ENCODE measurements at places on chromosomes 1 and 21.

- no peak for DNase-seq
Observed at GRCh38 chr1:36729716-36730510, 247.2 kb upstream of the CSF3R start.

GRCh38 chr1:157652859-157653493, 47.6 kb downstream of the FCRL3 start:
- DNase-seq, result no peak

DNA sequence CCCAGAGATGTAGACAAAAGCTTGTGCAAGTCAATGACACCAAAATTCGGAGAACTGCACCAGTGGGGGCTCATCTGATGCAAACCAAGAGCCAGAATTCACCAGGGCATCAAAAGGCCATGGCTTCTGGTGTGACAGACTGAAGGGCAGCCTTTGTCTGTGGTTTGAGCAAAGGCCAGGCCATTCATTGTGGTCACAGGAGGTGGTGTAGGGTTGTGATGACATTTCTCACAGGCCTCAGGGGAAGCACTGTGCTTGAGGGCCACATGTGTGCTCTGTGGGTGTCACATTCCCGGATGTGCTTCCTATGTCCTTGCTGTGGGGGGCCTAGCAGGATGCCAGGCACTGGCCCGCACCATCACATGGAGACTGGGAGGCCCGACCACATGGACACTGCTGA, 22.5 kb upstream of the KCNE1 start:
- DNase-seq, result no peak

DNA sequence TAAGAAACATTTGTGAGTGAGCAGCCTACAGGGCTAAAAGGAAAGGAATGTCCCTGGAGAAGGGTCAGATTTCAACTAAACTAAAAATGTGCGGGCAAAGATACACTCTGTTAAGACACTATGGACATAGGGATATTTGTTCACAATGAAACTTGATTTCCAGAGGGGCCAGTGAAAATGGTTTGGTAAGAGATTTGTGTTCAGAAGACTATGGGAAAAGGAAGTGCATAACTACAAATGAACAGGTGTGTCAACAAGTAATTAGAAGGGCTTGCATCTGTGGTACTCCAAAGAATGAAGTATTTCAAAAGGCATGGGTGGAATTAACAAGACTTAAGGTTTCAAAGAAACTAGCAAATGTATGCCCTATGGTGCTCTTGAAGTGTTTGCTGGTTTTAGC, 60.4 kb downstream of the NME7 start:
- DNase-seq, result no peak

GRCh38 chr21:43306911-43307676, 119.8 kb downstream of the SIK1 start:
- no peak for DNase-seq

- no peak for DNase-seq
Observed at GRCh38 chr21:37631319-37632117, 264.9 kb downstream of the DYRK1A start.

- DNase-seq, result no peak
Observed at GRCh38 chr1:216841165-216841564, 117.9 kb upstream of the ESRRG start.

GRCh38 chr1:84069236-84069845, 70.4 kb upstream of the TTLL7 start:
- no peak for DNase-seq

GRCh38 chr1:26923711-26924110, 2.2 kb downstream of the NUDC start:
- no peak for DNase-seq

DNA sequence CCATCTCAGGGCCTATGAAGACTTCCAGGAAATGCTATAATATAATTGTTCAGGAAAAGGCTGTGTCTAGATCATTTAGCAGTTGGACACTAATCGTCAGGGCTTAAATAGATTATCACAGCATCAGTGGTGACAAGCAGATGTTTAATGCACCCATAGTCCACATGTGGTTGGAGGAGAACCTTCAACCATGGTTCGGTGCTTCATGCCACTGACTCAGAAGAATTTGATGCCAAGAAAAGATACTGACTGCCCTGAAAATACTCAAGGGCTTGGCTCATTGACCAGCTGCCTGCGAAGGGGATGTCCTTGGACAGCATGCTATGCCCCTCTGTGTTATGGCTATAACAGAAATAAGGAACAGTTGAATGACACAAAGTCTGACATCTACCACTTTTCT, 175.7 kb downstream of the HHIPL2 start:
- no peak for DNase-seq

GRCh38 chr1:9010781-9011323, 15.4 kb downstream of the SLC2A7 start:
- DNase-seq, result no peak

DNA sequence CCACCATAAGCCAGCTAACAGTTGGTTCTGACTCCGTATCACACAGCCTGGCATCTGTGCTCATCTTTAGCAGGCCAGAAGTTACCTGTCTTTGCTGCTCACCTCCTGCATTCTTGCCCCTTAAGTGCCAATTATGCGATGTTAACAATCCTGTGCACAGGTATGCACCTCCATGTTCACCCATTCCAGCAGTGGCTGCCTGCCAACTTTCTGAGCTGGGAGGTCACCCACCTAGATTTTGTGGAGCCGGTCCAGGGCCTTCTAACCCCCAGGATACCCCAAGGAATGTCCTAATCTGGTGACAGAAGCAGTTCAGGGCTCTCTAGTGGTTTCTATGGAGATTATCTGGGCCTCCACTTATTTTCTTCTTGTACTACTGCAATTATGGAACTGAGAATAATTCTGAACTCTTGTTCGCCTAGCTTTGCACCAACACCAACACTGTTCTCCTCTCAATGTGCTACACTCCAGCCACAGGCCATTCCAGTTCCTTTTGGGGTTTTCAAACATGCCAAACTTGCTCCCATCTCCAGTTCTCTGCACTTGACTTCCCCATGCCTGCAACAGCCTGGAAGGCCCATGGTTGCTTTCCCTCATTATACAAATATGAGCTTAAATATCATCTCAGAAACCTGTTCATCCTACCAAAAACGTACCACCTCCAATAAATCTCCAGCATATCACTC, 9.0 kb downstream of the BCAR3 start:
- DNase-seq, result no peak

DNA sequence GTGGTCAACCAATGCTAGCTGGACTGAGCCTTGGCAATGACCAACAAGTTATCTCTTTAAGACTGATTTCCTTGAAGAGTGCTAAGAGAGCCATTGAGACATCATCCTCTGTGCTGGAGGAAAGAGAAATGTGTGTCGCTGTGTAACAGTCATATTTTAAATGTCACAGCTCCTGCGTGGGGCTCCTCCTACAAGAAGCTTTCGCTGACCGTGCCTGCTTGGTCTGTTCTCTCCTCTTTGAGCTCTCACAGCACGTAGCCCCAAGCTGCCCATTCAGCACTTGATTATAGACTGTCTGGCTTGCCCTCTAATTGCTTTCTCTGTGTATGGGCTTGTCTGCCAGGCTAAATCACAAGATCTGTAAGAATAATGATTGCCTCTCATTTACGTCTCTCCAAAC, 221.3 kb downstream of the FOXD2 start:
- no peak for DNase-seq

- DNase-seq, result no peak
Observed at GRCh38 chr1:241605146-241605805, 34.9 kb downstream of the CHML start.

DNA sequence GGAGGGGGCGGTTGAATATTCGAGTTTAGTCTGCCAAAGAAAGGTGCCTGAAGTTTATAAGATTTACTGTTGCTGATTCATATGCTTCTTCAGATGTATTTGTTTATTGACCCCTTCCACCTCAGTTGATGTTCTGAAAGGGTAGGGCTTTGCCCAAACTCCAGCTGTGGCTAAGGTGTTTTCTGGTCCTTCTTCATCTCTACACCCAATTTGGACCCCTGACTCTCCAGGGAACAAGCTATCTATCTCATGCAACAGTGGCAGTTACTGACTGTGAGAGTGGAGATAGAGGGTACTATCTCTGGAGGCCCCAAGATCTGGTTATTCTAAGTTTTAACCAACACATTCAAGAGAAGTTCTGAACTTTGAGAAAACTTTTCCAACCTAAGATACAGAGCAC, 12.6 kb upstream of the ALG14 start:
- no peak for DNase-seq

- DNase-seq, result no peak
Observed at GRCh38 chr1:67484492-67484891, 54.3 kb upstream of the SERBP1 start.

DNA sequence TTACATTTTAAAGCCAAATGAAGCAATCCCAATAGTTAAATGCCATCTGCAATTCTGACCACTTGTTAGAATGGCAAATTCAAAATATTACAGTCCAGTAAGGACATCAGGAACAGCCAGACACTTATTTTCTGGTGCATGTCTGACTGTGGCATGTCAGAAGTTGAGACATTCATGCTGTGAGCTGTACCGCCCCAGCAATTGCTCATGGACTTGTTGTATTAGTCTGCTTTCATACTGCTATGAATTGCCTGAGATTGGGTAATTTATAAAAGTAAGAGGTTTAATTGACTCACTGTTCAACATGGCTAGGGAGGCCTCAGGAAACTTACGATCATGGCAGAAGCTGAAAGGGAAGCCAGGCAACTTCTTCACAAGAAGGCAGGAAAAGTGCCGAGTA, 19.1 kb downstream of the DDAH1 start:
- DNase-seq, result no peak

DNA sequence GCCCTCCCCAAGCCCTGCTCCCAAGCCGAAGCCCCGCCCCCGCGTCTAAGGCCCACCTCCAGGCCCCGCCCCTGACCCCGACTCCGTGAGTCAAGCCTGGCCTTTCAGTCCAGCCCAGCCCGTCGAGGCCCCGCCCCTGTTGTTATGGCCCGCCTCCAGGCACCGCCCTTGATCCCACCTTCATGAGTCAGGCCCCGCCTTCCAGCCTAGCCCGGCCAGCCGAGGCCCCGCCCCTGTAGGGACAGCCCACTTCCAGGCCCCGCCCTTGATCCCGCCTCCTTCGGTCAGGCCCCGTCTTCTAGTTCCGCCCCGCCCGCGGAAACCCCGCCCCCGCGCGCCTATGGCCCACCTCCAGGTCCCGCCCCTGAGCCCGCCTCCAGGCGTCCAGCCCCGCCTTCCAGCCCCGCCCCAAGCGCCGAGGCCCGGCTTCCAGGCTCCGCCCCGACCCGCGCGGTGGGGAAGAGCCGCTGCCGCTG, 247 bp upstream of the DOP1B start:
- DNase-seq, result peak; percentile 100

DNA sequence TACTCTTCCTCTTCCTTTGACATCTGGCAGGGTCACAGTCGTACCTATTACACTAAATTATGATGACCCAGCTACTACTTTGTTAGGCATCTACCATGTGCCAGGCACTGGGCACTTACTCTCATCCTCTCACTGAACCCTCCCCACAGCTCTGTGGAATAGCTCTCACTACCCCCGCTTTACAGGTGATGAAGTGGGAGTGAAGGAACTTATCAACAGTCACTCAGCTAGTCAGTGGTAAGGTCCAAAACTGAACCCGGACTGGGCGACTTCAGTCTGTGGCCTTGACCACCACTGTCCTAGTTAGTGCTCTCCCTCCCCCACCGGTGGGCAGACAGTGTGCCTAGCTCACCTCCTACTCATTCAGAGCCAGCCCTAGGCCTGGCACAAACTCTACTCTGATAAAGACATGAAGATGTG, 12.3 kb downstream of the ADGRB2 start:
- DNase-seq, result no peak

DNA sequence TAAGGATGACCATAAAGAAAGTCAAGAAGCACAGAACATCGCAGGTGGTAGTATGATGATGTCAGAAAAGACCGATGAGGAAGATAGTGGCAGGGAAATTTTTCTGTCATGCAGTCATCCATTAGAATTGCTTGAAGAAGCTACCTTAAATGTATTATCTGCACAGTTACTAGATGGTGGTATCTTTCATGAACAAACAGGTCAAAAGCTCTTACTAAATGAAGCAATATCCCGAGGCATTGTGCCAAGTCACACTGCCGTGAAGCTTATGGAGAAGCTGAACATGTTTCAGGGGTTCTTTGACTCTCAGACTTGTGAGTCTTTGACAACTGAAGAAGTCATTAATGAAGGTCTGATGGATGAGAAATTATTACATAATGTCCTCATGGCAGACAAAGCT, 128.8 kb downstream of the MACF1 start:
- no peak for DNase-seq

DNA sequence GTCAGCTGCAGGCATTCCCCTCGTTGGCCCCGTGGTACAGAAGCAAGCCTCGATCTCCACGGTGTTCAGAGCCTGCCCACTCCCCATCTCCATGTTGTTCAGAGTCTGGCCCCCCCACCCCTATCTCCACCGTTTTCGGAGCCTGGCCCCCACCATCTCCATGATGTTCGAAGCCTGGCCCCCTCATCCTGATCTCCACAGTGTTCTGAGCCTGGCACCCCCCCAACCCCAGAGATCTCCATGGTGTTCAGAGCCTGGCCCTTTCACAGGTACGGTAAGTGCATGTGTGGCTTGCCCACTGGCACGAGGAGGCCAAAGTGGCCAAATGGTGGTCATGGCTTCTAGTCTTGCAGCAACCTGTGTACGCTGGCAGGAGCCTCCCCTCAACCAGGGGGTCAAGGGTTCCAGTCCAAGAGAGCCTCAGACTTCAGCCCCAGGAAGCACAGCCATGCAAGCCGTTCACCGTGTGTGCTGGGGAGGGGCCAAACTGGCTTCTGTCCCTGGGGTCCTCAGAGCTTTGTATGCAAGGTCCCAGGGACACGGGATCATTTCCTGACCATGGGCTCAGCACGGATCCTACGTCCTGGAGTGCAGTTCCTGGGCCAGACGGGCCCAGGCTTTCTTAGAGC, 13.3 kb upstream of the PCBP3 start:
- DNase-seq, result no peak

- no peak for DNase-seq
Observed at GRCh38 chr1:10459184-10459583, 9.4 kb downstream of the CORT start.

DNA sequence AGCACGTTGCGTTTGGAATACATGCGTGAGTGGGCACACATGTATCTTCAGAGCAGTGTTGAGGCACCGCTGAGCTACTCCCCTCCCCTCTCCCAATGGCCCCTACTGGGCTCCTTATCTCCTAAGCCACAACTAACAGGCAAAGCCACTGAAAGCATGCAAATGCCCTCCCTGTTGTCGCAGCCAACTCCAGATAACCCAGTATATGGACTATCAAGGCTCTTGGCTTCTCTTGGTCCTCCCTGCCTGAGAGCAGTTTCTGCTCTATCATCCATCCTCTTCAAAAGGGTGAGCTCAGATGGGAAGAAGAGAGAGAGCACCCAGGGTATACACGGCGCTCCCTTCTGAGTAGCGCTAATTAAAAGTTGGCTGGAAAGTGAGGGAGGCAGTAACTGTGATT, 58.5 kb upstream of the CNTN2 start:
- peak; percentile 76 for DNase-seq

DNA sequence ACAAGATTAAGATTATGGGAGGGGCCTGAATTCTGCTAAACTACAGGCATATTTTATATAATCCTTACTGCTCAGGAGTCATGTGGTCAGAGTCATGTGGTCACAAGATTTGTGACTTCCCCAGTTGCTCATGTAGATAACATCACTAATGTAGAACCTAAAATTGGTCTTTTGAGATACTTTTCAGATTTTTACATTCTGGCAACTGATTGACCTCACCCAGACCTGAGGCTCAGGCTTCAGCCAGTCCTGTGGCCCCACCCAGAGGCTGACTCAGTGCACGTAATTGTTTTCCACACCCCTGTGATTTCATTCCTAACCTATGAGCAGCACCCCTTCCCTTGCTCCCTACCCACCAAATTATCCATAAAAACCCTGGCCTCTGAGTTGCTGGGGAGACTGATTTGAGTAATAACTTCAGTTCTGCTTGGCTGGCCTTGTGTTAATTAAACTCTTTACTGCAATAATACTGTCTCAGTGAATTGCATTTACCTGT, 41.7 kb upstream of the ZNF326 start:
- no peak for DNase-seq

All from CMK (cell line).